ENCODE measurements at places on chromosomes 1 and 21.

GRCh38 chr1:108316545-108316944 is 72.7 kb upstream of the NBPF4 start:
- DNase-seq = no peak

GRCh38 chr1:173496757-173497320 is 19.7 kb downstream of the PRDX6 start:
- DNase-seq = no peak

DNA sequence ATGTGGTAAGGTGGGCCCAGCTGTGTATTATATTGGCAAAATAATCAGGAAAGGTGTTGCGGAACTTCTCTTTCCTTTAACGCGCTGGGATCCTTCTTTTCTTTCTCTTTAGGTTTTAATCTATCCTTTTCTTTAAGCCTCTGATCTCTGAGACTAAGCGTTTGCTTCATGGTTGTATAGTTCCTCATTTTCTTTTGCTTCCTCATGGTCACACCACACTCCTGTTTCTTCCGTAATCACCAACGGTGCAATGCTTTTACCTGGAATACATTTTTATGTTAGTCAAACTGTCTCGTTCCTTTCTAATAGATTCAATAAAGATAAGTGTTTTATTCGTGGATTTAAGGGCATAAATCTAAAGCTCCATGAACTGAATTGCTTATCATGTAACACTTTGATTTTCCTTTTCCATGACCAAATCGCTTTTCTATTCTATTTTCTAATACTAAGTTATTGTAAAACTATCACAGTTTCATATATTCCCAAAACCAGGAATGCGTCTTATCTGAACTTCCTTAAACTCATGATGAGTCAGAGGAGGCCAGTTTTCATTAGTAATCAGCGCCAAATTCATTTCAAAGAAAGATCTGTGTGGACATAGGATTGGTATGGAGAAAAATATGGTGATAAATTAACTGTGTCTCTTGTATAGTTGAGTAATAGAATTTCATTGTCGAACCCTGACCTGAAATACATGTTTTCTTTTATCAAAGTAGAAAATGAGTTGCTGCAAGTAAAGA is 12.2 kb downstream of the SDCCAG8 start:
- DNase-seq = no peak

GRCh38 chr21:46515109-46515508 is 56.4 kb downstream of the DIP2A start:
- no peak for DNase-seq

DNA sequence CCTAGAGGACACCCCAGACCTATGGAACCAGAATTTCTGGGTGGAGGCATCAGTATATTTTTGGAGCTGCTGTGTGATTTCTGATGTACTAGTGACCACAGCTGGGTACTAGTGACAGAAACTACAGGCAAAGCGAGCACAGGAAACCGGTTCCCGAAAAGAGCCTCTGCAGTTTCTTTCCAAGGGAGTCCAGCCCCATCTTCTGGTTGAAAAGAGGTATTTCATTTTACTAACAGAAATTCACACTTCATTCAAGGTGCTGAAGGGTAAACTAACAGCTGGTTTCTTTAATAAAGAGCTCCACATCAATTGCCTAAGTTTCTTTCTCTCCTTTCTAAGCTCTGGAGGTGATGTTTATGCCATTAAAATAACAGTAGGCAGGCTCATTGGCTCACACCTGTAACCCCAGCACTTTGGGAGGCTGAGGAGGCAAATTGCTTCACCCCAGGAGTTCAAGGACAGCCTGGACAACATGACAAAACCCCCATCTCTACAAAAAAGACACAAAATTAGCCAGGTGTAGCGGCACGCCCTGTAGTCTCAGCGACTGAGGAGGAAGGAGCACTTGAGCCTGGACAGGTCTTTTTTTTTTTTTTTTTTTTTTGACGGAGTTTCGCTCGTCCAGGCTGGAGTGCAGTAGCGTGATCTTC is 22.0 kb downstream of the THAP3 start:
- no peak for DNase-seq

- no peak for DNase-seq
Measured at GRCh38 chr1:8687039-8687438, 130.4 kb downstream of the RERE start.

DNA sequence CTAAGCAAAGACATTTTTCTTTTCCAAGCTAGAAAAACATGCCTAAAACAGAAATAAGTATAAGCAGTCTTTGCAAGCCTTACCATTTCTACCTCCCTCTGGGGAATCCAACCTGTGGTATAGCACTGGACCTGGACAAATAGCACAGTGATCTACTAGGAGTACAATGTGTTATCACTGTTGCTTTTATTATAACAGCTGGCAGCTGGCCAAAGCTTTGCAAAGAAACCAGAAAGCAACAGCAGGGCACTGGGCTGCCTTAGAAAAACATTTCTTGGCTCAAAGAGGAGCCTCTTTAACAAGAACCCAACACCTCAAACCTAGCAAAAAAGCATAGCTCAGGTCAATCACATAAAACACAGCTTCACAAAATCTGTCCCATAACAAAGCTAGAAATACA is 294.5 kb upstream of the GREM2 start:
- no peak for DNase-seq

DNA sequence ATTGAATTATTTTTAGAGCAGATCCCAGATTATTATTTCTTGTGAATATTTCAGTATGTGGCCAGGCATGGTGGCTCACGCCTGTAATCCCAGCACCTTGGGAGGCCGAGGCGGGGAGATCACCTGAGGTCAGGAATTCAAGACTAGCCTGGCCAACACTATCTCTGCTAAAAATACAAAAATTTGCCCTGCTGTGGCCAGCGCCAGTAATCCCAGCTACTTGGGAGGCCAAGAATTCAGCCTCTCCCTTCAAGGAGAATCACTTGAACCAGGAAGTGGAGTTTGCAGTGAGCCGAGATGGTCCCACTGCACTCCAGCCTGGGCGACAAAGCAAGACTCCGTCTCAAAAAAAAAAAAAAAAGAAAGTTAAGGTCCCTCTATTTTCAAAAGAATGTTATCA is 4.3 kb downstream of the OSBPL9 start:
- DNase-seq = no peak

GRCh38 chr1:234175363-234175762 is 197.9 kb upstream of the COA6 start:
- no peak for DNase-seq

GRCh38 chr1:67532452-67533216 is 102.4 kb upstream of the SERBP1 start:
- no peak for DNase-seq

DNA sequence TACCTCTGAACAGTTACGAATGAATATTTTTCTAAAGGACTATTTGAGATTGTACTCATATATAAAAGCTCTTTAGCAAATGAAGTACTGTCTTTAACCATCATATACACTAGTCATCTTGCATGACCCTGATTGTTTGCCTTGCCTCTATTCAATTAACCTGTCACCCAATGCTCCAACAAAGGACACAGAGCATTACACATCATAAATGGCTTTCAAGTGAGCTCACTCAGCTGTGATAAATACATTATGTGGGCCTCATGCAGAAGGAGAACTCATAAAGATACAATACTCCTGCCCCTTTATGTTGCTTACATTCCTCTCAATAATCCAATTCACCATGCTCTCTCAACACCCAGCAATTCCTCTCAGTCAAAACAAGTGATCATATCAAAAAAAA is 993.0 kb upstream of the PRMT6 start:
- no peak for DNase-seq

- no peak for DNase-seq
Measured at GRCh38 chr1:19613171-19613703, 30.9 kb upstream of the NBL1 start.

GRCh38 chr1:66589326-66589725 is 55.4 kb downstream of the SGIP1 start:
- no peak for DNase-seq

- DNase-seq = no peak
Measured at GRCh38 chr1:176384841-176385240, 78.1 kb upstream of the PAPPA2 start.

DNA sequence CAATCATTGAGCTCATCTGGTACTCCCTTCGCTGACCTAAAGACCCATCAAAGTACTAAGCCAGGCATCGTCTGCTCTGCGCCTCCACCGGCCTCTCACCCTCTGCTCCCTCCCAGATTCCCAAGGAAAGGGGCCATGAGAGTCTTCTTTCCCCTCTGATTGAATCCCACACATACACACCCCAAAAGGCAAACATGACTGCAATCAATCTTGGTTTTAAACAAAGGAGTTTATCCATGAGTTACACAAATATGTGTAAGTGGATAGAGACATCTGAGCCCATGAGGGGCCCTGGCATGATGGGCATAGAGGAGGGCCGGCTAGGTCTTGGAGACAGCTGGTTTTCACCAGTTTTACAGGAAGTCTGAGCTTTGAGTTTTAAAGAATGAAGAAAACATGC is 50.9 kb downstream of the CAPN2 start:
- no peak for DNase-seq

DNA sequence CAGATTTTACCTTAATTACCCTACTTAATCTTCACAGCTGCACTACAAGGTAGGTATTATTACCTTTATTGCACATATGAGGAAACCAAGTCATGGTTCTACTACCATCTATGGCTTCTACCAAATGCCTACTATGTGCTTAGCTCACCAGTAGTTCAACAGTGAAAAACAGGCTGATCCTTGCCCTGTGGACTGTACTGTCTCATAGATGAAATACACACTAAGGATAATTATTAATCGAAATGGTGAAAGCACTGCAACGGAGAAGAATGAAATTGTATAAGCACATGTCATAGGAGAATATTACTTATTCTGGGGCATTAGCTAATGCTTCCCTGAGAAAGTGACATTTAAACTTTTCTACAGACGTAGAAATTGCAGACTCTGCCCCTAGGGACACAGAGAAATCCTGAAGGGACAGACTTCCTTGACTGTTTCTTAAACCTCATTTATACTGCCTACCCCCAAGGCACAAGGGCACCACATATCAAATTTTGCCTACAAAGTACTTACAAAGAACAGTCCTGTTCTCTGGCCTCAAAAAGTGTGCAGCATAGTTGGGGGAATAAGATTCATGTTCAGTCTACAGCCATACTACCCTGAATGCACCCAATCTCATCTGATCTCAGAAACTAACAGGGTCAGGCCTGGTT is 148.4 kb upstream of the ZC3H11B start:
- no peak for DNase-seq

GRCh38 chr1:75922698-75923097 is 9.5 kb downstream of the ASB17 start:
- DNase-seq = no peak

- DNase-seq = no peak
Measured at GRCh38 chr1:5287178-5288150, 633.1 kb downstream of the AJAP1 start.

DNA sequence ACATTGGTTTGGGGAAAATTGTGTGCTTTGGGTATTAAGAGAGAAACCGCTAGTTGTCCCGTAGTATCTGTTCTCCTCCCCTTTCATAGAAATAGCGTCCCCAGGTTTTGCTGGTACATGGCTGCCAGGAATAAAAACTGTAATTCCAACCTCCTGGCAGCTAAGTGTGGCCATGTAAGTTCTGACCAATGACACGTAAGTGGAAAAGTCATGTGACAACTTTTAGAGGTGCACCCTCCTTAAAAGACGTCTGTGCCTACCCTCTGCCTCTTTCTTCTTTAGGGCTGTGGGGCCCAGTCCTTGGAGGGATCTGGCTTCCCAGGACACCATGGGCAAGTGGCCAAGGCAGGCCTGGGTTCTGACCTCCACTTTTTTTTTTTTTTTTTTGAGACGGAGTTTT is 59.3 kb downstream of the UMODL1 start:
- DNase-seq = no peak

DNA sequence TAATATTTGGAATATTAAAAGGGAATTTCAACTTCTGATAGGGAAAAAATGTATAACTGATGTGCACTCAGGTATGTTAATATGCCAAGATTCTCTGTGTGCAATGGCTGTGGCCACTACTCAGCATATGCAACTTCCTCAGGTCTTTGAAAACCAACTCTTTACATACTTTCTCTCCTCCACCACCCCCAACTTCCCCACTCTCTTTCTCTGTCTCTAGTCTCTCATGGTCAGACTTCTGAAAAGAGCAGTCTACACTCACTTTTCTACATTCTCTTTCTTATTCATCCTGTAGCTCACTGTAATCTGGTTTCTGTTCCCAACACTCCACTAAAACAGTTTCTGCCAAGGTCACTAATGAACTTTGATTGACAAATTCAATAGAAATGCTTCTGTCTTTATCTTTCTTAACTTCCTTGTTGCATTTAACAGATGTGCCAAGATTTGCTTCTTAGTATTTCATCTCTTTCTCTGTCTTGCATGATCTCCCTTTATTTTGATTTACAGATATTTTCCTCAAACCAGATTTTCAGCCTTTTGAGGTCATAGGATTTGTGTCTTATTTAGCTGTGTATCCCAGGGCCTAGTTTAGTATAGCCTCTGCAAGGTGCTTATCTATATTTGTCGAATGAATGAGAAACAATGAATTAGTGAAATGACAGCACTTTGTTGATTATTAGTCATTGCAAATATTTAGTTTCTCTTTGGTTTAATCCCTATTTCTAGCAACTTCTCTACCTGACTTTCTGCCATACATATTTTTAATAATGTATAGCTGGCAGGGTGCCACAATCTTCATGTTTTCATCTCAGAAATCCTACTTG is 168.9 kb downstream of the LMO4 start:
- no peak for DNase-seq

DNA sequence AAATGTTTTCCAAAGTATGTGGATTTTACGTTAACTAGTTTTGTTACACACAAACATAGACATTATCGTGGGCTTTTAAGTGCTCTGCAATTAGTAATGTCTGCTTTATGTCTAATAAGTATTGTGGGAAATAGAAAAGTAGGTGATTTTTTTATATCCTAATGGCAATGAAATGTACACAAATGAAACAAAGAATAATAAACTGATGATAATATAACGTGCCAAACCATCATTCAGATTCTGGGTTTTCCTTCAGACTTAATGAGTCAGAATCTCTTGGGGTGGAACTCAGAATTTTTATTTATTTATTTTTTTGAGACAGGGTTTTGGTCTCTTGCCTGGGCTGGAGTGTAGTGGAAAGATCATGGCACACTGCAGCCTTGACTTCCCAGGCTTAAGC is 2.0 kb downstream of the TMEM183A start:
- no peak for DNase-seq

All from stimulated activated CD4-positive, alpha-beta T cell treated with anti-CD3 and anti-CD28 coated beads, TNF-alpha, amount 100 ng/mL, for 4 hours (primary cell).